C1 segment of cervical spinal cord (tissue), 14 donors: ENCODE measurements at places on chromosomes 4 and X.

GRCh38 chr4:127533028-127533700 is 99.6 kb upstream of the INTU start:
- DNase-seq: no peak

DNA sequence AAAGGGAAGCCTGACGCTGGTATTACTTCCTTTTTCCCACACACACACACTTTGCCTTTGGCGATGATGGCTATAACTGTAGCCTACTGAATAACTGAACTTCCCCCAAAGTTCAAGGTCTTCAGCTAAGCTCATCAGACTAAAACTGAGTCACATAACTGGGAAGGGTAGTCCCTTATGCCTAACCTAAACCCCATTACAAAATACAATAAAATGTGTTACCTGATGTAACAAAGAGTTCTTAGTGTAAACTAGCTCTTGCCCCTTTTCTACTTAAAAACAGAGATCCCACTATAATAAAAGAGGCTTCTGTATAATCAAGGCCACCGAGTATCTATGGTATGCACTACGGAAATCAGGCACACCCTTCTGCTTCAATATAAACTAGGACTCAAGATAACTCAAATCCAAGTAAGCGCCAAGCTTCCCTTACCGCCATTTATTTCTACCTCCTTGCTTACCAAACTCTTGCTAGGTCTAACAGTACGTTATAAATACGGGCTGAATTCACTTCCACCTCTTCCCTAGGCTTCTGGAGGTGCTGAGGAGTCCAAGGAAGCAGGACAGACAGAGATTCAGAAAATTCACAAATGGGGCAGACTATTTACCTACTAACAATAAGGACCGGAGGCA is 2.4 kb downstream of the OTUD4 start:
- peak; percentile 13 for DNase-seq

DNA sequence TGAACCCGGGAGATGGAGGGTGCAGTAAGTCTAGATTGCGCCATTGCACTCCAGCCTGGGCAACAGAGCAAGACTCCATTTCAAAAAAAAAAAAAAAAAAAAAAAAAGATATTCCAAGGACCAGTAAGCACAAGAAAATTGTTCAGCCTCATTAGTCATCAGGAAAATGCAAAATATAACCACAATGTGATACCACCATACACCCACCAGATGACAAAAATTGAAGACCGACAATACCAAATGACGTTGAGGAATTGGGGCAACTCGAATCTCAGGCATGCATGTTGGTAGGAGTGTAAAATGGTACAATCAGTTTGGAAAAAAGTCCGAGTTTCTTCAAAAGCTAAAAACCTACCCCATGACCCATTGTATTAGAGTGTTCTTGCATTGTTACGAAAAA is 130.2 kb upstream of the FAM9B start:
- no peak for DNase-seq

DNA sequence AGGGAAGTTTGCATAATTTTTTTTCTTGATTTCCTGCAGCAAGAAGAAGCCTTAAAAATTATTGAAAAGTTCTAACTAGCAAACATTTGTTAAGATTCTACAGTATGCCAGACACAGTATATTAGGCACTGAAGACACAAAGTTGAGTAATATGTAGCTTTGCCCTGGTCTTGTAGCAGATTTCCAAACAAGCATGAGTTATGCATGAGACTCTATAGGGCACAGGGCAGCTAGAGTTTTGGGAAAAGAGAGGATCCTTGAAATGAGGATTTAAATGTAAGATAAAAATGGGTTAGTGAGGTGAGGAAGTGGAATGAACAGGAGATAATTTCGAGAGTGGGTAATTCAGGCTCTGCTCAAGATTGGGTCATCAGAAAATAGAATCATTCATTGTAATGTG is 8.6 kb upstream of the GPRIN3 start:
- no peak for DNase-seq

DNA sequence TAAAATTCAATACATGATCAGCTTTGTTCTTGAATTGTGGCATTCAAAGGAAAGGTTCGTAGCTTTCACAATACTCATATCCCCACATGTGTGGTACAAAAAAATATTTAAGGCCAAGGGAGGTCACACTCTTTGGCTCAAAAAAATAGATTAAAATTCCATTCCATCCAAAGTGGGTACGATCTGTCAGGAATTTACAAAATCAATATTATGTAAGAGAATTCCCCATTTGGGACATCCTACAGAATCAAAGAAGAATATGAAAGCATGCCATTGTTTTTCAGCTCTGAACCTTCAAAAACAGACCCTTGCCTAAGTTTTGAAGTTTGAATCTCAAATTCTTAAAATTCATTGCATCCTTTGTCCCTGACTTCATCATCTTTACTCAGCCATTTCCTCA is 85.8 kb downstream of the MID1 start:
- no peak for DNase-seq

GRCh38 chr4:150368667-150369066 is 213.3 kb upstream of the MAB21L2 start:
- DNase-seq: no peak

- DNase-seq: no peak
These were observed 21.9 kb upstream of the P2RY8 start for GRCh38 chrX:1558761-1559468.

GRCh38 chrX:10039821-10040793 is 72.9 kb downstream of the CLDN34 start:
- DNase-seq: no peak

DNA sequence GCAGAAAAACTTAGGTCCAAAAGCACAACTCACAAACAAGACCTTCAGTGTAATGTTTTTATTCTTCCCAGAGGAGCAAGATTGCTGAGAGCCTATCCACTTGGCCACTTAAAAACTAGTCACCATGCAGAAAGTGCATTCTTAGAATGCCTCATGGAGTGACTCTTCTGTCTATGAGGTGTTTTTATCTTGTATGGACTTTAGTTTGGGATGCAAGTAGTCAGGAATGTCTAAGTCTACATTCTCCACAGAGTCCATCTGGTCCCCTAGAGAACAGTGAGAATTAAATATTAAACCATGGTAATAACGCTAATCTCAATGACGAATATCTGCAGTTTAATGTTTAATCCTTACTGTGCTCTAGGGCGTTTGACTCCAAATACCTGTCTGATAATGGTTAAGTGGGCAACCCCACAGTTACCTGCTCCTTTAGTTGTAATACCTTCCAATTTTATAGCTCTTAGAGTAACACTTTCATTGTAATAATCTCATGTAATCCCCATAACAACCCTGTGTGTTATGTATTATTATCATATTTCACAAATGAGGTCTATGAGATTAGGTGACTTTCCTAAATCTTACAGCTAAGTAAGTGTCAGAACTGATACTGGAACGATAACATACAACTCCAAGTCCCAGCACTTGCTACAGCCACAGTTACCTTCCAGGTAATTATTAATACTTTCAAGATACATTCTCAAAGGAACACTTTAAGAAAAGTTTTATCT is 235.6 kb upstream of the JADE1 start:
- no peak for DNase-seq
